ENCODE measurements at places on chromosomes 4 and X.

GRCh38 chrX:136525738-136526606, 6.0 kb upstream of the VGLL1 start:
- peak; percentile 50 for DNase-seq

GRCh38 chr4:5592272-5592671, 116.1 kb downstream of the EVC2 start:
- no peak for DNase-seq

DNA sequence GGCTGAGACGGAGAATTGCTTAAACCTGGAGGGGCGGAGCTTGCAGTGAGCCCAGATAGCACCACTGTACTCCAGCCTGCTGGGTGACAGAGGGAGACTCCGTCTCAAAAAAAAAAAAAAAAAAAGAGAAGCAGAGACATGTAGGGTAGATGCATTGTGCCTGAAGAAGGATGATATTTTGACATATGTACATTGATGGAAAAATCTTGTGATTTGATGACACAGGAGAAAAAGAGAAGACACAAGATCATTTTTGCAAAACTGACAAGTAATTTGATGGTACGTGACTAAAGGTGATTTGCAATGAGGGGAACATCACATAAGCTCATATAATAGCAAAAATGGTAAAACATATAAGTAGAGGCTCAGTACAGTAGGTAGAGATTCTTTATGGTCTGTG, 340.1 kb upstream of the FSTL5 start:
- no peak for DNase-seq

GRCh38 chr4:89215736-89216135, 91.9 kb downstream of the GPRIN3 start:
- DNase-seq, result no peak

DNA sequence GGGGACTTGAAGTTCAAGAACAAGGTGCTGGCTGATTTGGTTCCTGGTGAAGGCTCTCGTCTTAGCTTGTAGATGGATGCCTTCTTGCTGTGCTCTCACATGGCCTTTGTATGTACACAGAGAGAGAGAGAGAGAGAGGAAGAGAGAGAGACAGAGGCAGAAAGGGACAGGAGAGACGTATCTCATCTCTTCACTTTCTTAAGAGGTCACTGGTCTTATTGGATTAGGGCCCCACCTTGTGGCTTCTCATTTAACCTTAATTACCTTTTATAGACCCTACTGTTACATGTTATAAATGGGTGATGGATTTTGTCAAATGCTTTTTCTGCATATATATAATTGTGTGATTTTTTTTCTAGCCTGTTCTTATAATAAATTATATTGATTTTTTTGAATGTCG, 1444.2 kb downstream of the ADGRL3 start:
- no peak for DNase-seq

- no peak for DNase-seq
Measured at GRCh38 chr4:63492515-63492914, 916.7 kb downstream of the TECRL start.

- DNase-seq, result no peak
Measured at GRCh38 chr4:16505726-16506125, 279.5 kb upstream of the TAPT1 start.

- no peak for DNase-seq
Measured at GRCh38 chr4:48710446-48711209, 69.5 kb downstream of the FRYL start.

GRCh38 chr4:168384437-168385141, 66.0 kb upstream of the DDX60 start:
- DNase-seq, result no peak

DNA sequence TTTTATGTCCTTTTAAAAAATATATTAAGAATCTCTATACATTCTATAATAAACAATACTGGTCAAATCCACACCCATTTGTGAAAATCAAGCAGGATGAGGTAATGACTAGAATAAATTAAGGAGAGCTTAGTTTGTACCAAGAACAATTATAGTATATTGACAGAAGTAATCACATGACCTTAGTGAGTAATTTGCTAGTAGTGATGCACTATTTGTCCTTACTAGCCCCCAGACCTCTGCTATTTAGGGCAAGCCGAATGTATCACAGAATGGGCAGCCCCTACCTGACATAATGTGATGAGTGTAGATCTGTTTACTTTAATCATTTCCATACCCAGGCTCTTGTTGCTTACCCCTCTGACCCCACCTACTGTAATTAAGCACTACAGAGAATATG, 15.8 kb downstream of the ATP1B4 start:
- DNase-seq, result no peak

DNA sequence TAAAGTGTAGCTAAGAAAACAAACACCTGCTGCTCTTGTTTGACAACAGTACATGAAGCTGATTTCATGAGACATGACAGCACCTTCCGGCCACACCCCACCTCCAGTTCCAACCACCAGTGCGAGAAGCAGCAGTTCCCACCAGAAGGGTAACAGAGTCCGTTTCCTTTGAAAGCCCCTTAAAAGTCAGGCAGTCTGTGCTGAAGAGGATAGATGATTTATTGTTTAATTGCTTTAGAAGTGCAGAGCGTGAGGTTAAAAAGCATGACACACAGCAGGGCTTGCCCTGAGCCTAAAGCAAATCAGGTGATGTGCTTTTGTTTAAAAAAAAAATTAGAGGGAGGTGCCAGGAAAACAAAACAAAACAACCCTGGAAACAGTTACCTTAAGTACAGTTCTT, 82.6 kb downstream of the HADH start:
- no peak for DNase-seq

DNA sequence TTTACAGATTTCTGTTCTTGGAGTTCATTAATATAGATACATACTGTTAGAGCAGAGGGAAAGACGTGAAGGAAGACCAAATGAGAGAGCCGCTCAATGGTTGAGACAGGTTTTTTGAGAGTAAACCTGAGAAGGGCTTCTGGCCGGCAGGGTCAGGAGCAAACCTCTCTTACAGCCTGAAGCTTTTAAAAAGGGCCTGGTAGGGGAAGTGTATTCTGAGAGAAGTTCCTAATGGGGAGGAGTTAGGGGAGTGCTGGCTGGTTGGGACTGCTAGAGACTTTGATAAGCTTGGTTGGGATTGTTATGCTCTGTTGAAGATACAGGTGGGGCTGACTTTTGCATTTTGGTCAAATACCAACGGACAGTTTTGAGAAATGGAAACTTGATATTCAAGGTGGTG, 186.8 kb upstream of the PABPC4L start:
- no peak for DNase-seq

- no peak for DNase-seq
Measured at GRCh38 chr4:2497931-2498330, 29.0 kb downstream of the RNF4 start.

GRCh38 chr4:172129593-172129992, 316.4 kb downstream of the GALNTL6 start:
- no peak for DNase-seq

- DNase-seq, result no peak
Measured at GRCh38 chrX:104749951-104750610, 184.1 kb downstream of the IL1RAPL2 start.

Measured in fibroblast of skin of left biceps (primary cell).